ENCODE measurements at places on chromosomes 7 and 10. TPM values are rescaled to one million over a fixed set of nuclear protein-coding genes. Genes with fewer than 3 reads are reported as not detected.
A peak's percentile ranks its signal among the peaks of the same experiment; 100 is the strongest.

PDGFA gene
- 41.6 TPM for polyA plus RNA-seq

HGF gene
- polyA plus RNA-seq = 15.0 TPM

CPED1 gene
- polyA plus RNA-seq = 34.2 TPM

TAS2R41 gene
- not detected for polyA plus RNA-seq

DNA sequence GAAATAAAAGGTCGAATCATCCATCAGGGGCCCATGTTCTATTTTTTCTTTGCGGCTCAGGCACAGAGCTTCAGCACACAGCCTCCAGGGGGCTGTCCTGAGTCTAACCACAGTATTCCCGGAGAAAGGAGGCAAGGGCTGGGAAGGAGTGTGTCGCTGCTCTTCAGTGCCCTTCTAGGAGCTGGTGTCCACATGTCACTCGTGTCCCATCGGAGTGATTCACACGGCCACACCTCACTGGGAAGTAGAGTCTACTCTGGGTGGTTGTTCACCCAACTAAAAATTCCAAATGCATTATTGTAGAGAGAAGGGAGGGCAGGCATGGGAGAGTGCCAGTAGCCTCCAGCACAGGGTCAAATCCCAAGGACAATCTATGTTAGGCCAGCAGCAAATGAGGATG, 114.8 kb upstream of the LANCL2 start:
- DNase-seq = no peak

- DNase-seq = no peak
Observed at GRCh38 chr10:75283078-75283670, 47.4 kb upstream of the COMTD1 start.

- DNase-seq = no peak
Observed at GRCh38 chr10:102675666-102676533, 31.6 kb downstream of the TRIM8 start.

DNA sequence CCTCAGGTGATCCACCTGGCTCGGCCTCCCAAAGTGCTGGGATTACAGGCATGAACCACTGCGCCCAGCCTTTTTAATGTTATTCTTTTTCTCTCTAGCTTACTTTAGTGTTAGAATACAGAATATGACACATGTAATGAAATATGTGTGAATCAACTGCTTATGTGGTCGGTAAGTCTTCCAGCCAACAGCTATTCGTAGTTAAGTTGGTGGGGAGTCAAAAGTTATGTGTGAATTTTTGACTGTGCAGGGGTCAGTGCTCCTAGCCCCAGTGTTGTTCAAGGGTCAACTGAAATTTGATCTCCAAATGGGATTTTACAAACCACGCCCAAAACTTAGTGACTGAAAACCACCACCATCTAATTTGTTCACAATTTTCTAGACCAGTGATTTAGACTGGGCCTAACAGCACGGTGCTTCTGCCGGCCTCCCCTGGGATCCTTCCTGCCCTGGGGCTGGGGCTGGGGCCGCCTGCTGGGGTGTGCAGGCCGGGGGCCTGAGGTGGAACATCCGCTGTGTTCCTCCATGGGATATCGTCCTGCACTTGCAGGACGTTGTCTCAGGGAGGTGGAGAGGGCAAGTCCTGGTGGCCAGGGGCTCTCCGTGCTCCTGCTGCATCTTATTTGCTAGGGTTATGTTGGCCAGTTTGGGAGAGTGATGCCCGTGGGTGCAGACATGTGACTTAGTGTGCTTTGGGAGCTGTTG, 24.5 kb upstream of the GRB10 start:
- DNase-seq = no peak

- DNase-seq = no peak
Observed at GRCh38 chr10:53840653-53841052, 960.4 kb downstream of the PCDH15 start.

- DNase-seq = peak; percentile 14
Observed at GRCh38 chr10:45419676-45420025, 45.6 kb downstream of the ALOX5 start.

- no peak for DNase-seq
Observed at GRCh38 chr10:92328993-92329392, 38.0 kb downstream of the MARCHF5 start.

- DNase-seq = no peak
Observed at GRCh38 chr7:101100858-101101847, 15.9 kb downstream of the TRIM56 start.

- DNase-seq = no peak
Observed at GRCh38 chr7:151117565-151117964, 31.3 kb downstream of the AGAP3 start.

All from right lung (tissue), 10 donors.